ENCODE measurements at places on chromosomes 12 and 14.

- no peak for DNase-seq
- peaks cover 23% of the 10 kb centered on the region for H3K27me3 ChIP-seq
- H3K36me3 ChIP-seq, result no peaks in the 10 kb centered on the region
- no peak overlapping the region for H3K27ac ChIP-seq
- H3K4me3 ChIP-seq, result no peak overlapping the region
- H3K4me1 ChIP-seq, result no peaks in the 10 kb centered on the region
Measured at GRCh38 chr12:108373111-108373510, 34.0 kb upstream of the CMKLR1 start.

DNA sequence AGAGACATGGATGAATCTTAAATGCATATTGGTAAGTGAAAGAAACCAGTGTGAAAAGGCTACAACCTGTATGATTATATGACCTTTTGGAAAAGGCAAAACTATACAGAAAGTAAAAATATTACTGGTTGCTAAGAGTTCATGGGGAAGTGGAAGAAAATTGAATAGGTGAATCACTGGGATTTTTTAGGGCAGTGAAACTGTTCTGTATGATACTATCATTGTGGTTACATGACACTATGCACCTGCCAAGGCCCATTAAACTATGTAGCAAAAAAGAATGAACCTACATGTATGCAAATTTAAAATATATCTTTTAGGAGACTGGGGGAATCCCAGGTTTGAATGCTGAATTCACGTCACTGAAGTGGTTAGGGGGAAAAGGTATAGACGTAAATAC is 12.6 kb upstream of the OR8S1 start:
- no peak overlapping the region for H3K4me3 ChIP-seq
- H3K4me1 ChIP-seq, result no peaks in the 10 kb centered on the region
- no peak for DNase-seq
- no peaks in the 10 kb centered on the region for H3K36me3 ChIP-seq
- no peaks in the 10 kb centered on the region for H3K27me3 ChIP-seq
- no peak overlapping the region for H3K27ac ChIP-seq

- H3K4me1 ChIP-seq, result no peaks in the 10 kb centered on the region
- no peak overlapping the region for H3K4me3 ChIP-seq
- no peak for DNase-seq
Measured at GRCh38 chr14:49303946-49304516, 282.1 kb downstream of the RPS29 start.

GRCh38 chr12:2395354-2395977 is 342.7 kb downstream of the CACNA1C start:
- peaks cover 6% of the 10 kb centered on the region for H3K4me1 ChIP-seq
- no peaks in the 10 kb centered on the region for H3K36me3 ChIP-seq
- H3K4me3 ChIP-seq, result no peak overlapping the region

- no peak for DNase-seq
- H3K36me3 ChIP-seq, result no peaks in the 10 kb centered on the region
- no peak overlapping the region for H3K27ac ChIP-seq
- no peak overlapping the region for H3K4me3 ChIP-seq
Measured at GRCh38 chr14:98069712-98070171, 1202.3 kb downstream of the BCL11B start.

DNA sequence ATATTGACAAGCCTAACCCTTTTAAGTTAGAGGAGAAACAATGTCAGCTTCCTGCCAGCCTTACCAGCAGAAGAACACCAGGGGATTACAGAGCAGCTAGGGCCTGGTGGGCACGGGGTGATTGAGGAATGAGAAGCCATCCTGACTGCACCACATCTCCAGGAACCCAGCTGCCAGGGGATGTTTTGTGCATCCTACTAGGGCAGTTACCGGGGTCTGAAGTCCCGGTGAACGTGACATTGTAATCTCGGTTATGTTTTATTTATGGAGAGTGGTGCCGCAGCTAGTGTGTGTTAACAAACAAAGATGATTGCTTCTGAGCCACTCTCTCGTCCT is 115.9 kb downstream of the BCL11B start:
- no peaks in the 10 kb centered on the region for H3K4me1 ChIP-seq
- no peak for DNase-seq
- H3K27ac ChIP-seq, result no peak overlapping the region
- no peak overlapping the region for H3K4me3 ChIP-seq
- no peaks in the 10 kb centered on the region for H3K36me3 ChIP-seq

DNA sequence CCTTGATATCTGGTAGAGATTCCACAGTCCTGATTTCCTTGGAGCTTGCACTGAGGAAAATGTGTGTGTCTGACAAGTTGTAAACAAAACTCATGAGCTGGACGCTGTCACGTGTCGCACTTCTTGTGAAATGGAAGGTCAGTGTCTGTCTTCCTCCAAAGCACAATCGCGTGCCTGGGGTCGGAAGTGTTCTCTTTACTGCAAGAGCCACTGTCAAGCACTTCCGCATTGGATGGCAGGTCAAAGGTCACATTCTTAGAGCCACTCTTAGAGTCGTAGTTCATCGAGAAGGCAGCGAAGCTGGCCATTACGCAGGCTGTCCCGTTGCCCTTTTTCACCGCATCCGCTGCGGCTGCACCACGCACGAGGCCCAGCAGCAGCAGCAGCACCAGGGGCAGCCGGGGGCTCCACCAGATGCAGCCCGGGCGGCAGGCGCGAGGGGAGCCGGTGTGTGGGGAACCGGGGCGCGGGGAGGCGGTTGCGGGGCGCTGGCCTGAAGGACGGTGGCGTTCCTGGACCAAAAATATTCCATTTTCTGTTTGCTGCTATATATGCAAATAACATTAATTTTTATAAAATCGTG is 45.0 kb downstream of the LRTM2 start:
- no peaks in the 10 kb centered on the region for H3K27me3 ChIP-seq
- no peak for DNase-seq
- no peak overlapping the region for H3K4me3 ChIP-seq

DNA sequence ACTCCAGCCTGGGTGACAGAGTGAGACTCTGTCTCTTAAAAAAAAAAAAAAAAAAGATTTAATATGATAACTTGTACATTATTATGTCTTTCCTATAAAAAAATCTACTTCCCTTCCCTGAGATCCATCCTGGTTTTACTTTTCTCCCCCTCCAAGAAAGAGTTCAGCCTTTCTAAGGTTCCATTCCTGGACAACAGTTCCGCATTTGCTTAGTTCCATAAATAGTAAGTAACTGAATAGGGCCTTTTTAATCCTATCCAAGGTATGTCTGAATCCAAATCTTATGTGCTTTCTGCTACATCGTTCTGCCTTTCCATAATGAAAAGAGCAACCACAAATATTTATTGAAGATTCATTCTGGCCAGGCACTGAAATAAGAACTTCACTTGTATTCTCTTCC is 187.8 kb downstream of the DACT1 start:
- H3K4me1 ChIP-seq, result peaks cover 21% of the 10 kb centered on the region
- no peak for DNase-seq
- H3K27me3 ChIP-seq, result no peaks in the 10 kb centered on the region
- H3K4me3 ChIP-seq, result no peak overlapping the region
- no peak overlapping the region for H3K27ac ChIP-seq

Measured in HCT116 (cell line).